ENCODE measurements at places on chromosomes 12 and 14.

DNA sequence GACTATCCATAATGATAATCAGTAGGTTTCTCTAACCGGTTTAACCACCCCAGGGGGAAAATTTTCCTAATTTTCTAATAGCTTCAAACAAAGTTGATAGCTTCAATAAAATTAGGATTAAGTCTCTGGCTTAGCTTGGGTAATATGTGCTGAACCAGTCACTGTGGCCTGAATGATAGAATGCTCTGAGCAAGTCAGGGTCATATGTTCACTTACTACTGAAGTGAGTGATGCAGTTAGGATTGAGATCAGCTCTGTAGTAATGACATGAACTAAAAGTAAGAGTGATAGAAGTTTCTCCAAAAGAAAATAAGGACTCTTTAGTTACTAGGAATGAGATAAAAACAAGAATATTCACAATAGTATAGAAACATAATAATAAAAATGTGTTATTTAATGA lies 32.6 kb downstream of the ETNK1 start:
- H3K4me1 ChIP-seq: no peaks in the 10 kb centered on the region
- no peak for DNase-seq
- no peak overlapping the region for H3K4me3 ChIP-seq

- no peaks in the 10 kb centered on the region for H3K4me1 ChIP-seq
- H3K36me3 ChIP-seq: no peaks in the 10 kb centered on the region
- no peak overlapping the region for H3K4me3 ChIP-seq
- DNase-seq: no peak
- no peak overlapping the region for H3K27ac ChIP-seq
- no peaks in the 10 kb centered on the region for H3K27me3 ChIP-seq
These were observed 43.1 kb downstream of the STX2 start for GRCh38 chr12:130795906-130796305.

DNA sequence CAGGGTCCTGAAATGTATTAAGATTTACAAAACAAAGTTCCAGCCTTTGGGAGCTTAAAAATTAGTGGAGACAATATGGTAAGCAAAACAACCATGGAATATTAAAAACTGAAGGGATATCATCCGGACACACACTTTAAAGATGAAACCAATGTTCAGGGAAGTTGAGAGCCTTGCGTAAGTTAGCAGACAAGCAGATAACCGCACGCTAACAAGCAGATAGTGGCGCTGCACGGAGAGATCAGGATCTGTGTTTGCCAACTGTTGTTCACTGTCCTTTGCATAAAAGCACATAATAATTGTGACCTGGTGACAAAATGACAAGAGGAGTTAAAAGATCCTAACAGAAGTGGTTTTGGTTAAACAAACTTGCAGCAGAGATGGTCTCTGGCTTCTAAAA lies 14.3 kb upstream of the TMEM229B start:
- H3K36me3 ChIP-seq: no peaks in the 10 kb centered on the region
- H3K4me3 ChIP-seq: no peak overlapping the region
- no peak overlapping the region for H3K27ac ChIP-seq
- no peak for DNase-seq
- no peaks in the 10 kb centered on the region for H3K27me3 ChIP-seq

DNA sequence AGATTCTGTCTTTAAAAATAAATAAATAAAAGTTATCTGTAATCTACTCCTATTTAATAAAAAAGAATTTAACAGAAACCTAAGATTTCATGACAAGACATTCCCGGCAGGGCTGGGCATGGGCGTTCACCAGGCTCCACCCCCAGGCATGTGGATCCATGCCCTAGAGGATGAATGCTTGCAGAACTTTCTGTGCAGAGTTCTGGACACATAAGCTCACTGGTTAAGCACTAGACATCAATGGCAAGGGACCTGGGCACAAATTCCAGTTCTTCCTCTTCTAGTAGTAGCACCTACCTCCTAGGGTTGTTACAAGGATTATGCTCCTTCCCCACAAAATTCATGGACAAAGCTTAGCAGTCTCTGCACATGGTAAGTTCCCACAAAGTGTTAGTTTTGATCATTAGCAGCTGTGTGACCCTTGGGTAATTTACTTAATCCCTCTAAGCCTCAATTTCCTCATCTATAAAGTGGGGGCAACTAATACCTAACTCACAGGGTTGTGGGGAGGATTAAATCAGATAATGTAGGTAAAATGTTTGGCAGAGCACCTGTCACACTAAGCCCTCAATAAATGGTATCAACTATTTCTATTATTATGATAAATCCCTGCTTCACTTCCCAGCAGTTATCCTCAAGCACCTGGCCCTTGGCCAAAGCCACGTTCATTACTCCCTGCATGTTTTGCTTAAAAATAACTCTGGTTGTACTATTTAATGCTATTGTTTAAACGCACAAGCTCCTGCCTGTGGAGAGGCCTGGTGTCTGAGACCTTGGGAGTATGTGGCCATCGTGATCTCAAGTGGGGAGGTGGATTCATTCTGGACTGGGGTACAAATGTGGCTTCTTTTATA lies 9.8 kb downstream of the GALNT6 start:
- H3K27me3 ChIP-seq: no peaks in the 10 kb centered on the region
- no peak for DNase-seq
- H3K4me3 ChIP-seq: no peak overlapping the region
- H3K36me3 ChIP-seq: no peaks in the 10 kb centered on the region
- H3K27ac ChIP-seq: no peak overlapping the region

DNA sequence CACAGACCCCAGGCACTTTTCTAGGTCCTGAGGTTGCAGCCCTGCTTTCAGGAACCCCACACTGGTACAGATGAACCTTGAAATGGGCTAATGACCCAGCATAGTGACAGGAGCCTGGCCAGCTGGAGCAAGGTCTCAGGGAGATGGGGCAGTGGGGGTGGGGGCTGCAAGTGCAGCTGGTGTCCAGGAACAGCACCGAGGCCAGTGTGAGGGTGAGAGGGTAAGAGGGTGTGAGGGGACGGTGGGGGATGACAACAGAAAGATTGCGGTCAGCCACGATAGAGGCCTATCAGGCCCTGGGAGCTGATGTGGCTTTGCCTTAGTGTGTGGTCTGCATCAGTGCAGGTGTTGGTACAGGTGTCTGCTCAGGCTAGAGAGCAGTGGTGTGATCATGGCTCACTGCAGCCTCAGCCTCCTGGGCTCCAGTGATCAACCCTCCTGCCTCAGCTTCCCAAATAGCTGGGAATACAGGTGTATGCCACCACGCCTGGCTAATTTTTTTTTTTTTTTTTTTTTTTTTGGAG lies 59.7 kb downstream of the EP400 start:
- DNase-seq: no peak
- no peak overlapping the region for H3K4me3 ChIP-seq
- no peak overlapping the region for H3K27ac ChIP-seq
- H3K4me1 ChIP-seq: no peaks in the 10 kb centered on the region
- no peaks in the 10 kb centered on the region for H3K36me3 ChIP-seq

GRCh38 chr12:119869720-119870119 lies 7.4 kb downstream of the CIT start:
- no peaks in the 10 kb centered on the region for H3K4me1 ChIP-seq
- no peaks in the 10 kb centered on the region for H3K27me3 ChIP-seq
- H3K4me3 ChIP-seq: no peak overlapping the region
- H3K27ac ChIP-seq: no peak overlapping the region
- H3K36me3 ChIP-seq: no peaks in the 10 kb centered on the region
